D721Med (cell line): ENCODE measurements at places on chromosomes 1 and 21.

GRCh38 chr1:26750428-26750827 is 37.3 kb upstream of the PIGV start:
- no peak for DNase-seq

DNA sequence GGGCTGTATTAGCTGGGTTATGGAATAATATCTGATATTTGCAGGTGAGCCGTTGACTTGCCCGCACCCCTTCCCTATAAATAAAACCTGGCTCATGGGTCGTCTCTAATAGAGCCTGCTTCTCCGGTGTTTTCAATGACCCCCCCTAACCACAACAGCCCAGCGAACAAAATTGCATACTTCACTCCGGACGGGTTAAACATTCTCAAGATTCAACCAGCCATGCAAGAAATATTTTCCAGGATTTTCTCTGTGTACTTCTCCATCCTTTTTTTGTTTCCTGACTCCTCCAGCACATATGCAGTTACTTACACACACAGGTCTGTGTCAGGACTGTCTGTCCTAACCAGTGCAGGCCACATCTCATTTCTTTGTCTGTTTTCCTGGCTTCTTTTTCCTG is 267.7 kb downstream of the ZNF648 start:
- DNase-seq = no peak

DNA sequence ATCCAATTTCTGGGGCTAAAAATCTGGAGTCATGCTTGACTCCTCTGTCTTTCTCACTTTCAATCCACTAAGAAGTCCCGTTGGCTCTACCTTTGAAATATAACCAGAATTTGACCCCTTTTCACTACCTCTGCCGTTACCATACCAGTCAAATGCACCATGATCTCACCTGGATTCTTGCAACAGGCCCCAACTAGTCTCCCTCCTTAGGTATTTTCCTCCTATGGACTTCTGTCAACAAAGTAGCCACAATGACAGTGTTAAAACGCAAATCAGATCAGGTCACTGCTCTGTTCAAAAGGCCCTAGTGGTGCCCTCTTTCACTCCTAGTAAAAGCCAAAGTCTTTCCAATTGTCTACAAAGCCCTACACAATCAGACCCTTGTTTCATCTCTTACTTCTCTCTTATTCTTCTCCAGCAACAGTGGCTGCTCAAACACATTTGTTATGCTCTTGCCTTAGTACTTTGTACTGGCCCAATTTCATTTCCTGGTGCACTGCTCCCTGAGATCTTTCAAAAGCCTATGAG is 35.7 kb upstream of the AGL start:
- DNase-seq = no peak

GRCh38 chr1:184483101-184483683 is 96.4 kb downstream of the C1orf21 start:
- DNase-seq = no peak

DNA sequence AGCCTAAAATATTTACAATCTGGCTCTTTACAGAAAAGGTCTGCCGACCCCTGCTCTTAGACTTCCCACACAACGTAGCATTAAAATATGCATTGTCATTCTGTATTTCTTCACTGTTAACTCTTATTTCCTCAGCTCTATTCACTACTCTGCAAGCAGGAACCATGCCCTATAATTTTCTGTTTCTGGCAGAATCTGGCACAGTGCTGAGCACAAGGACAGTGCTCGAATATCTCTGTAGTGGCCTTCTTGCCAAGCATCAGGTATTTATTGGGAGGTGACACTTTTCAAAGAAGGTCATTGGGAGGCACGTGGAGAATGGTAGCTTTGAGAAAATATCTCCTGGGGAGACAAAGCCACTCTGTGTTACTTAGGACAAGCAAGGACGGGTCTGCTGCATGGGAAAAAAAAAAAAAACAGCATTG is 77.9 kb downstream of the PSMG1 start:
- no peak for DNase-seq

GRCh38 chr1:112718691-112719418 is 3.7 kb upstream of the PPM1J start:
- DNase-seq = no peak

GRCh38 chr1:197127246-197127912 is 19.1 kb downstream of the ASPM start:
- DNase-seq = no peak

- no peak for DNase-seq
These were observed 221.1 kb upstream of the PBX1 start for GRCh38 chr1:164337885-164338284.

DNA sequence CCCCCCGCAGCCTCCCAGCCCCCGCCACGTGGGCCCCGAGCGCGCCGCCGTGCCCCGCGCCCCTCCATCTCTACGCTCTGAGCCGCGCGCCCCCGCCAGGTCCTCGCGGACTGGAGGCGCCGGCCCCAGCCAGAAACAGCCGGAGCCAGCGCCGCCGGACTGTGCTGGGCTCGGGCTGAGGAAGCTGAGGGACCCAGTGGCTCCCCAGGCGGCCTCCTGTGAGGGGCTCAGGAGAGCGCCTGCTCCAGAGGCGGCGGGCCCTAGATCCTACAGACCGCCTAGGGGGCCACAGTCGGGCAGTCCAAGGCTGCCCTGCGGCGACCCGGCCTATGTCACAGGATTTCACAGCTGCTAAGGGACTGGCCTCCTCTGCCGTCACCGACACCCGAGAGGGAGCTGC is 82.1 kb downstream of the NENF start:
- no peak for DNase-seq

GRCh38 chr1:160916666-160917065 is 31.7 kb upstream of the ITLN1 start:
- DNase-seq = no peak

GRCh38 chr1:27047914-27048313 is 35.3 kb upstream of the TENT5B start:
- no peak for DNase-seq

DNA sequence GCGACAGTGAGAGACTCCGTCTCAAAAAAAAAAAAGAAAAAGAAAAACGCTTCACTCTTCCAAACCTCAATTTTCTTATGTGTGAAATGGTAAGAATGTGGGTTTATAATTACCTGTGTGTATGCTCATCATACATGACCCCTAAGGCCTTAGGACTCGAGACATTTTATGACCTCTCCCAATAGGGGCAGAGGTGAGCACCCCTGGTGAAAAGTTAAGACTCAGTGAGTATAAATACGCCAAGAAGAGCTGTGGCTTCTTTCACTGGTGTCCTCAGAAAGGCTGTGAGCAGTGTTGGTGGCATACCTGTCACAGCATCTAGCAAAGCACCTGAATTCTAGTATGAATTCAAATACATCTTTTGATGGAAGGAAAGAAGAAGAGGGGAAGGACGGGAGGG is 7.8 kb upstream of the FCMR start:
- no peak for DNase-seq

GRCh38 chr1:208233978-208234377 is 10.2 kb downstream of the PLXNA2 start:
- DNase-seq = no peak

DNA sequence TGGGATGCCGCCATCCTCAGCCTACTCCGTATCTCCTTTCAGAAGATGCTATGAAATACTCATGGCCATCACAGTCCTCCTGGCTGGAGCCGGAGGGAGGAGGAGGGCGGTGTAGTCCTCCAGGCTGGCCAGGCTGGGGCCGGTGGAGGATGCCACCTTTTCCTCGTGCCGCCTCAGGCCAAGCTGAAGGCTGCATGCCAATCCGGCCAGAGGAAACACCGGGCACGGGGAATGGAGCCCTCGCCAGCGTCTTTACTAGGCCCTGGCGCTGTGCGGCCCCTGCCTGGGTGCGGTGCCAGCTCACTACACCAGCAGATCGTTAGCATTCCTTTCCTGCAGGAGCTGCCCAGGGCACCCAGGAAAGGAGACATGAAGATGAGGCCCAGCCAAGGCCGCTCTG is 70.1 kb downstream of the CASZ1 start:
- DNase-seq = no peak

DNA sequence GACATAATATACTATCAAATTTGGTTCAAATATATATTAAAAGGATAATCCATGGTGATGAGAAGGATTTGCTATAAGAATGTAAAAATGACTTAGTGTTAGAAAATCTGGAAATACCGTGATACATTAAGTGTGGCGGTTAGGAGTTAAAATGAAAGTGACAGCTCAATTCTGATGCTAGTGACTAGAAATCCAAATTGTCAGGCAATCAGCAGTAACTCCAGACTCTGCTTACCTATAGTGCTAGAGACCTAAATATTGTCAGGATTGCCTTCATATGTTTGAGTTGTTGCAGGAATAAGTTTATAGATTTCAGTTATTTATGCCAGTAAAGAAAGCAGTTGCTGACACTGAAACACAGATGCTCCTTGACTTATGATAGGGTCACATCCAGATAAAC is 737.4 kb downstream of the MRPL39 start:
- DNase-seq = no peak

- DNase-seq = no peak
These were observed 11.4 kb downstream of the WNT2B start for GRCh38 chr1:112520166-112520565.

GRCh38 chr1:116948046-116948445 is 38.3 kb downstream of the PTGFRN start:
- DNase-seq = no peak

DNA sequence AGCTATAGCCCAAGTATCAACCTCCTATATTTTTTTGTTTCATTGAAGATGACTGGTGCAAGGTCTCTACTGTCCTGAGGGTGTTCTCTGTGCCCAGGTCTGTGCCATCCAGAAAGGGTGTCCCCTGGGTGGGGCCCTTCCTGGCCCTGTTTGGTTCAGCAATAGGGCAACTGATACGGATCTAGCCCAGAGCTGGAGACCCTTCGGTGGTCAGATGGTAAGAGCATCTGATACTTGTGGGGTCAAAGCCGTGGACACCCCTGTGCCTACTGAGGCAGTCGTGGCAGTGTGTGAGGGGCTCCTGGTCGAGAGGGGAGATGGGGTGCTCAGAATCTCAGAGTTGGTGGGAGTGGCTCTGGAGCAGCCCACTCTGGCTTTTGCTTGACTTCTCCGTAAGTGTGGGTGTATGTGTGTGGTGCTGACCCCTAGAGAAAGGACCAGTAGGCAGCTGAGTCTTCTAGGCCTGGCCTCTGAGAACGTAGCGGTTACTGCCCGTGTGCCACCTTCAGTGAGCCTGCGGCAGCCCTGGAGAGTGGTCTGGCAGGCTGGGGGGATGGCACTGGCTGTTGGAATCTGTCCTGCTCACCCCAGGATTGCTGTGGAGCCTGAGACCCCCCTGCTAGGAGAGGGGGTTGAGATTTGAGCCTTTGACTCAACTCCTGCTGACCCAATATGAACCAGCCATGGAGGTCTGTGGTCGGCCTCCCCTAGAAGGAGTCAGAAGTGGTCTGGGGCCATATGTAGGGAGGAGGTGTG is 2.7 kb downstream of the AMPD2 start:
- DNase-seq = no peak

DNA sequence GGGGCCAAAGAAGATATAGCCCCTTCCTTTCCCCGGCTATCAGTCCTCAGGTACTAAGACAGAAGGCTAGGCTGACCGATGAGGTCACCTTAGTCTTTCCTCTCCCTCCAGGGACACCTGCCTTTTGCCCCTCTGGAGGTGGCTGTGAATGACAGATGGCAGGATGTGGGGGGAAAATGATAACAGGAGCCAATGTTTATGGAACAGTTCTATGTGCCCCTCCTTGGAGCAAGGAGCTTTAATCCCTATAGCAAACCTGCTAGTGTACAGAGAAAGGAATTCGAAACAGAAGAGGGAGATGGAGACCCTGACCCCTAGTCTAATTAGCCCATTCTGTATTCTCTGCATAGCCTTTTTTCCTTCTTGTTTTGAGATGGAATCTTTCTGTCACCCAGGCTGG is 28.1 kb downstream of the SERINC2 start:
- DNase-seq = no peak

DNA sequence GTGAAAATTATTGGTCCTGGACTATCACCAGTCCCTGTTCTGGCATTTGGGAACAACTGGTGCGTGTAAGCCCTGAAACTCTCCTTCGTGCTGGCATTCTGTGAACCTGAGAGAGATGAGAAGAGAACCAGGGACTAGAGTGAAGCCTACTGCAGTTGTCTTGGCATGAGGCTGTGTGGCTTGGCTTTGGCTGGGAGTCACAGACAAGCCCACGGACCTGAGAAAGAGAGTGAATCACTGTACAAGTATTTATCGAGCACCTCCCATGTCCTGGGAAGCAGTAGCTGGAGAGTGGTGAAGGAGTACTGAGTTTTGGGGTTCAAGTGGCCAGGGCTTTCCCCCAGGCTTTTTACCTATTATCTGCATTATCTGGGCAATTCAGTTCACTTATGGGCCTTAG is 63.3 kb downstream of the FGGY start:
- no peak for DNase-seq

GRCh38 chr1:27044613-27045151 is 32.0 kb upstream of the TENT5B start:
- no peak for DNase-seq
